ENCODE measurements at places on chromosomes 16 and 17.

GRCh38 chr17:7281074-7281952 is at the start of gene SLC2A4:
Gene SLC2A4, plus strand, starts transcription at chr17:7281718. Its CDS starts 217 bp downstream, at chr17:7281935.
- H3K4me1 ChIP-seq: peaks cover 13% of the 10 kb centered on the region
- H3K27me3 ChIP-seq: peaks cover 38% of the 10 kb centered on the region
- H3K27ac ChIP-seq: peak within 1 kb of the TSS; percentile 59
- DNase-seq: peak; percentile 44

DNA sequence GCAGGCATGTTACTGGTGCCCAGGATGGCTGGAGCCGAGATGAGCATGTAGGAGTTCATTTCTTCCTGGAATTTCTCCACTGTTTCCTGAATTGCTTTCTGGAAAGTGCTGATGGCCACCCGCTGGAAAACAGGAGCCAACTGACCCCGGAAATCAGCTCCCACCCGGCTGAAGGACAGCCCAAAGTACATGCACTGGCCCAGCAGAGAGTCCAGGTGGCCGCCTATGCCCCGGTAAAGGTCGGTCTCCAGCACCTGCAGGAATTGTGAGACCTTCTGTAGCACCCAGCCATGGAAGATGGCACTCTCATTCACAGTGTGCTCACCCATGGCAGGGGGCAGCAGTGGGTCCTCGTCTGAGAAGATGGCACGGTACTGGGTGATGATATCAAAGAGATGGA is 4.3 kb upstream of the PDF start:
- DNase-seq: no peak
- H3K27ac ChIP-seq: no peak overlapping the region
- H3K27me3 ChIP-seq: no peaks in the 10 kb centered on the region
- peaks cover 24% of the 10 kb centered on the region for H3K4me1 ChIP-seq

DNA sequence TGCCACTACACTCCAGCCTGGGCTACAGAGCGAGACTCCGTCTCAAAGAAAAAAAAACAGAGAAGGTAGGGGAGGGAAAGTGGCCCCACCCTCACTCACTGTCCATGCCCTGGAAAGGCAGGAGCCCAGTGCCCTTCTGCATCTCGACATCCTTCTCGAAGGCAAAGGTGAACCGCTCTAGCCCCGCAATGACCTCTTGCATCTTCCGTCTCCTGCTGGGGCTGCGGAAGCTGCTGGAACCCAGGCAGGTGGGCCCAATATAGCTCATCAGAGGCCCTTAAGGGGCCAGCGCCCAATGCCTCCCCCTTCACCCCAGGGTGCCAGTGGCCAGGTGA is at the start of gene CPSF4L:
CPSF4L (minus strand) TSS at position 264 of the 335 bp plus-strand sequence; CDS start at position 202, 62 bp downstream.
- no peaks in the 10 kb centered on the region for H3K4me1 ChIP-seq
- H3K27ac ChIP-seq: no peak within 1 kb of the TSS
- H3K27me3 ChIP-seq: peaks cover 21% of the 10 kb centered on the region

DNA sequence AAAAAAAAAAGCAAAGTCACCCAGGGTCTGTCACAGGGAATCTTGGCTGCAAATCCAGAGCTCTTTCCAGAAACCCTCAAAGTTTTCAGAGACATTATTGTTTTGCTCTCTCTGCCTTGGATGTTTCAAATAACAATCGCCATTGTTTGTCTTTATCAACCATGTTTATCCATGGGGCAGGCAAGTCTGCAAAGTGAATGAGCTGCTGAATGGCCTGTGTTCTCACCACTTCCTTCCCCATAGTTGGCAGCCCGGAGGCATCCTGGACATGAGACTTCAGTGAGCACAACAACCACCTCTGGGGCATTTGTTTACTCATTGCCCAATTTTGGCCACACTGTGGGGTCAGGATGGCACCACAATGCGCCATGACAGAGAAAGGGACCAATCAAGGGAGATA is 53.1 kb upstream of the USP7 start:
- DNase-seq: no peak
- H3K36me3 ChIP-seq: no peaks in the 10 kb centered on the region
- no peak overlapping the region for H3K27ac ChIP-seq
